ENCODE measurements at places on chromosomes 5 and 9.

DNA sequence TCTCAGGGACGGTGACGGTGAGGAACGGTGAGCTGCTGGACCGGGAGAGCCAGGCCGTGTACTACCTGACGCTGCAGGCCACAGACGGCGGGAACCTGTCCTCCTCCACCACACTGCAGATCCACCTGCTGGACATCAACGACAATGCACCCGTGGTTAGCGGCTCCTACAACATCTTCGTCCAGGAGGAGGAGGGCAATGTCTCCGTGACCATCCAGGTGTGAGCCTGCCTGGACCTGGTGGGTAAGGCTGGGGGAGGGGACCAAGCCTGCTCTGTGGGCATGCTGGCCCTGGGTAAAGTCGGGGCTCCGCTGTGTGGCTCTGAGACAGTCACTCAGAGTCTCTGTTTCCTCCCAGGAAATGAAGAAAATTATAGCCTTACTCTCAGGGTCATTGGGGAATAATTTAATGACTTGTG lies 29.3 kb downstream of the CDHR2 start:
- peak; percentile 51 for DNase-seq

DNA sequence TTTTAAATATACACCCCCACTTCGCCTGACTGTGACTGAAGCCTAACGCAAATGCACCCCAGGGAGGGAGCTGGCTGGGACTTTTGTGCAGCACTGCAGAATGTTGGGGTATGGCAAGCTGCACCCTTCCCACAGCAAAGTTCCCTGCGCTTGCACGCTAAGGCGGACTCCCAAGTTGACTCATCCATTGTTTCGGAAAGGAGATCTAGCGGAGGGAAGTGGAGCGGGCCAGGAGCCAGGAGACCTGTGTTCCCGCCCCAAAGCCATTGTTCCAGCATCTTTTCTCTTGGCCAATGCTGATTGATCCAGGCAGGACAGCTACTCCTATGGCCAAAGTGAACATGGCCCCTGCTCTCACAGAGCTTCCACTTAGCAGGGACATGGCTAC lies 202.9 kb downstream of the AOPEP start:
- DNase-seq: no peak

GRCh38 chr9:99073985-99074901 lies 30.7 kb upstream of the TGFBR1 start:
- DNase-seq: no peak

DNA sequence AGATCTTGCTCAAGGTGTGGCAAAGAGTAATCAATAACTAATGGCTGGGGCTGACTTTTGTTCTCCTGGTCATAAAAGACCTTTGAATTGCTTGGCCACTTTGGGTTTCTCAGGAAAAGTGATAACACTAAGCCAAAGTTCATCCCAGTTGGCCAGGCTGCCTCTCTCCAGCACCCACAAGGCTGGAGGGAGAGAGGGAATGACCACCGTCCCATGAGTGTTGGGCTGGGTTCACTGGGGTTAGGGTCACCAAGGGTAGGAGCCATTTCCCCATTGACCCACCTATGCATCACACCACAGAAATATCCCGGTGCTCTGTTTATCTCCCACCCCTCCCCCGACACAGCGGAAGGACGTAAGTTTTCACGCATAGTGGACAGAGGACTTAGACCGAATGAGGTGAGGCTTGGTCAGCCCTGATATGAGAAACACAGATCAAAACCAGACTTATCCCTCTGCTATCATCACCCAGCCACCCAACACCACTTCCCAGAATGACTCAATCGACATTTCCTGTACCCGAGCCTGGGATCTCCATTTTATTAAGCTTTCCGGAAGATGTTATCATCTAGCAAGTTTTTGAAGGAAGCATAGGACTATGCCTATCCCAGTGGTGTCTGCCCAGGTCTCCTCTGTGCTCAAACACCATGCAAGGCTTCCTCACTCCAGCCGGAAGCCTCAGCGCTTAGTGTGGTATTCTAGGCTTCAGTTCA lies 27.0 kb upstream of the PPARGC1B start:
- DNase-seq: no peak

DNA sequence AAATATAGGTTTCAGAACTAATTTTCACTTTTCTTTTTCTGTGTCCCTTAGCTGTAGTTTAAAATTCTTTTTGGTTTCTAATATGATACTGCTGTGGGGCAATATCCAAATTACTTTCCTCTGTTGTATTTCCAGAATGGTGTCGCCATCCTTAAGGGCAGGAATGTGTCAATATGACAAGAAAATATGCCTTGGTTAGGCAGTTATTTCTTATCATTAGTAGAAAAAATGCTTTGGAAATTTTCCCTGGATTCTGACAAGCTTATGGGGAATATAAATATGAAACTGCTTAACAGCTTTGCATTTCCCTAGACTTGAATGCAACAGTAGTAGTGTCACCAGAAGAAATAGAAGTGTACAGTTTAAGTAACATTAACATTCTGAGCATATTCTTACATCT lies 29.4 kb downstream of the ANKRD34B start:
- DNase-seq: no peak

- DNase-seq: no peak
These were observed 114.6 kb upstream of the SPOCK1 start for GRCh38 chr5:137613554-137614265.

DNA sequence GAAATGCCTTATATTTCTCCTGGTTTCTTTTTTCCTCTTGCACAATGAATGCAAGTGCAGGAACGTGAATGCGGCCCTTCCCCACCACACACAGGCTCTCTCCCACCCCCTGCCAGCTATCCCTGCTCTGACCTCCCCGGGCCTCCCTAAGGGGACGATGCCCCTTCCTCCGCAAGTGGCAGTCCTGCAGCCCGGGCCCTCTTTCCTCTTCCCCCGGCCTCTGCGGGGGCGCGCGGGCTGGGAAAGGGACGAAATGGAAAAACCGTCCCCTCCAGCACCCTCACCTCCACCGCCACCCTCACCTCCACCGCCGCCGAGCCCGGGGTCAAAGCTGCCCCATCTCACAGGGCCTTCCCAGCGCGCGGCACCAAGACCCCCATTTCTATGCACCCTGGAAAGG lies 44.7 kb downstream of the GAS1 start:
- no peak for DNase-seq

DNA sequence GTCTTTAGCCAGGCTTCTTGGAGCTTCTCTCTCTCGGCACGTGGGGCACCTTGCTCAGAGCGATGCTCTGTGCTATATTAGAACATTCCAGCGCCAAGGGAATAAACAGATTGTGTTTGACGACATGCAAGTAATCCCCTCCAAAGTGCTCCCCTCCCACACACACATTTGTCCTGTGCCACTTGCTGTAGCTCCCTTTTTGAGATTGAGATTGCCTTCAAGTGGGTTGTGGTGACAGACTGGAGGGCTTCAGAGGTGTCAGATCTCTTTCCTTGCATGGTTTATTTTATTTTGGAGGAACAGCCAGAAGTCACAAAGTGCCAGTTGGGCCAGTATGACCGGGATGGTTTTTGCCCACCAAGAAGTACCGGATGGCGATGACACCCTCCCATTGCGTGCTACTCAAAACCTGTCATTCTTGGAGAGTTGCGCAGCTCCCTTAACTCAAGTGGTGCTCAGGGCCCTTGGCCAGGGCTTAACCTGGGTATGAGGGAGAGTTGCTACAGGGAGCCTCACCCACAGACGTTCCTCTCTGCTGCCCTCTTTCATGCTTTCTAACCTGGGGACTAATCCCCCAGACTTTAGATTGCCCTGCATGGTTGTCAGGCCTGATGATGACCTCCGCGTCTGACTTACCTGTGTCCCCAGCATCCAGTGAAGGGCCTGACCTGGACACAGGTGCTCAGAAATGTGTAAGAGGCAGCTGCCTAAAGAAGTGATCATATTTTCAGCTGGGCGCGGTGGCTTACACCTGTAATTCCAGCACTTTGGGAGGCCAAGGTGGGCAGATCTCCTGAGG lies 18.8 kb upstream of the RPL26L1 start:
- DNase-seq: no peak

GRCh38 chr9:114003758-114004157 lies 74.3 kb downstream of the AMBP start:
- no peak for DNase-seq

DNA sequence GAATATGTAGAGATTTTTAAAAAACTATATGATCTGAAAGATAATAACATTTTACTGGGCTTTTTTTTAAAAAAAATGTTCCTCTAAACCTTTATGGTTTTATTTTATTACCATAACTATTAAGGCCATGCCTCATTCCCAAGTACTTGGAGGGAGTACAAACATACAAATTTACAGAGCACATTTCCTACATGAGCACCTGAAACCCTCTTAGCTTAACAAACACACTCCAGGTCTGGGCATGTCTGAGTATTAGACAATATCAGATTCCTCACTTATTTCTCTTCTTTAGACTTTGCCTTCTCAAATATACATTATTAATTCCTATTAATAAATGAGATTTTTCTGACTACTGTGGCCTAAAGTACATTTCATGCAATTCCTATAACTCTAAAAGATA lies 319.2 kb downstream of the SLCO4C1 start:
- no peak for DNase-seq

DNA sequence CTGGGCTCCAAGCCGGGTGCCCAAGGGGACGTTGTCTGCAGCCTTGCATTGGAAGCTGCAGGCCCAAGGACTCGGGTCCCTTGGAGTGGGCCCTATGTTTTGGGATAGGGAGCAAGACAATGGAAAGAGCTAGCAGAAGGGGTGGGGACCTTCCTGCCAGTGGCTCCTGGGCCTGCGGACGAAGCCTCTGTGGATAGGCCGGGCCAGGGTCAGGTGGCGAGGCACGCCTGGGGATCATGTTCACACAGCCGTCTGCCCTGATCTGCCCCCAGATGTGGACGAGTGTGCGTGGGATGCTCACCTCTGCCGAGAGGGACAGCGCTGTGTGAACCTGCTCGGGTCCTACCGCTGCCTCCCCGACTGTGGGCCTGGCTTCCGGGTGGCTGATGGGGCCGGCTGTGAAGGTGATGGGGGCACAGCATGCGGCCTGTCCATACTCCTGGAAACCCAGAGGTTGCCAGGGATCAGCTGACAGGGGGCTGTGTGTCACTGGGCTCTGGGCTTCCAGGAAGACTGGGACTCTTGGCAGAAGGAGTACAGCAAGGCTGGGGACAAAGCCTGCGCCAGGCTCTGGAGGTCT lies 16.6 kb upstream of the ASS1 start:
- no peak for DNase-seq

GRCh38 chr5:119996128-119996527 lies 366.8 kb downstream of the FAM170A start:
- no peak for DNase-seq
